ENCODE measurements at places on chromosomes 16 and 17.

- DNase-seq = no peak
Measured at GRCh38 chr17:77287432-77288068, 146.8 kb downstream of the SEC14L1 start.

DNA sequence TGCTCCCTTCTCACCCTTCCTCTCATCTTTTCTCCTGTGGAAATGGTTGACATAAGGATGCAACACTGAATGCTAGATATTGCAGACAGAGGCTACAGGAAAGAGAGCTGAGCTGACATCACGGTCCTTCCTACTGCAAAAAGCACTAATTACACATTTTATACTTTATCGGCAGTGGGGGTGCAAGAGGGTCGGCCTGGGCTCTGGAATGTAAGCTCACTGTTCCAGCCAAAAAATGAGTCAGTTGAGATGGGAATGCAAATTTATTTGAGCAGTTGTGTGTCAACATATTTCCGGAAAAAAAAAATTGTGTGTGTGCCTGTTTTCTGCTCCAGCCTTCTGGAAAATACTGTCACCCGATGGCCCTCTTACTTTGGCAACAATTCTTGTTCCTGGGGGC lies 14.1 kb upstream of the MRTFB start:
- DNase-seq = no peak

- DNase-seq = peak; percentile 60
Measured at GRCh38 chr16:74726716-74727115, 26.1 kb upstream of the MLKL start.

- DNase-seq = no peak
Measured at GRCh38 chr17:42879596-42879985, 21.0 kb upstream of the G6PC1 start.

DNA sequence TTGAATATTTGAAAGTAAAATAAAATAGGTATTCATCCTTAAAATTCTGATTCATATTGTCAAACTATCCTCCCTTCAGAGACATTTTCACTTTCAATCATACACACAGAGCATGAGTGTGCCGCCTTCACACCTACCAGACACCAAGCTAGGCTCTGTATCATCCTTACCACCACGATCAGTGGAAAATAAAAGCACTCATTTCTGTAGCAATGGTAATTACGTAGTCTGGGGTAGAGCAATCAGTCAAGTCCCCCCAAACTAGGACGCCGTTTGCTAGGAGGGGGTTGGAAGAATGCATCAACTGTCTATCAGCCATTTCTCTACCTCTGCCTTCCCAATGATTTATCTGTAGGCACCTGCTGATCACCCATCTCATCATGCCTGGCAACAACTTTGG lies 84.6 kb upstream of the GRIN2A start:
- no peak for DNase-seq

- DNase-seq = peak; percentile 57
Measured at GRCh38 chr17:8997994-8998628, 23.2 kb upstream of the NTN1 start.

- DNase-seq = no peak
Measured at GRCh38 chr16:58057121-58057520, 31.6 kb downstream of the MMP15 start.

GRCh38 chr17:43721537-43722268 lies 36.9 kb downstream of the SOST start:
- DNase-seq = no peak

GRCh38 chr17:80101946-80102663 lies 724 bp downstream of the GAA start:
- DNase-seq = peak; percentile 36

- peak; percentile 56 for DNase-seq
Measured at GRCh38 chr17:74012465-74012864, 191.0 kb upstream of the RPL38 start.

GRCh38 chr16:49466529-49466831 lies 92.9 kb downstream of the C16orf78 start:
- no peak for DNase-seq

DNA sequence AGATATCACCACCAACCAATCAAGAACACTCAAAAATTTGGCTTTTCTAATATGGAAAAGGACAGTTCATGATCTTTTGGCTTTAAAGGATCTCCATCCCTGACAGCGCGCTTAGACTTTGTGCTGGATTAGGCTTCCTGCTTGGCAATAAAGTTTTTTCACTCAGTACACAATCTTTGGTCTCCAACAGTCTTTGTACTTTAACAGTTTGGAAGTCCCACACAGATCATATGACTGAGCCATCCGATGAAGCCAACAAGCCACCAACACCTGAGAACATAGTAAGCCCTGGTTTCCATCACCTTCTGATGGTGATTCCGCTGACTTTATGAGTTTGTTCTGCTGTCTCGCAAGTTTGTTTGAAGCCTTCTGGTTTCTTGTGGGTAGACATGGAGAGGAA lies 34.3 kb downstream of the SMURF2 start:
- no peak for DNase-seq

DNA sequence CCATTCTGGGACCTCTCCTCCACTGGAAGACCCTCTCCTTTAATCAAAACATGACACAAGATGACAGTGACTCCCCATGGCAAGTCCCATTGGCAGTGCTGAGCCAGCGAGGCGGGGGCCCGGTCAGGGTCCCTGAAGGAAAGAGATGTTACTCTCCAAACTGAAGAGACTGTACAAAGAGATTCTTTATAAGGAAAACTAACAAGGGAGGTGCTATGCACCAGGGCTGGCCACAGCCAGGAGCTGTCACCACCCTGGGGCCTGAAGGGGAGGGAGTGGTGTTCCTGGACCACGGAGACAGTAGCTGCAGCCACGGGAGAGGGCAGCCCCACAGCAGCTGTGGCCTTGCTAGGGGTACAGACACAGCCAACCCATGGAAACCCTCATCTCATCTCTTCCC lies 123.1 kb downstream of the XYLT1 start:
- no peak for DNase-seq

DNA sequence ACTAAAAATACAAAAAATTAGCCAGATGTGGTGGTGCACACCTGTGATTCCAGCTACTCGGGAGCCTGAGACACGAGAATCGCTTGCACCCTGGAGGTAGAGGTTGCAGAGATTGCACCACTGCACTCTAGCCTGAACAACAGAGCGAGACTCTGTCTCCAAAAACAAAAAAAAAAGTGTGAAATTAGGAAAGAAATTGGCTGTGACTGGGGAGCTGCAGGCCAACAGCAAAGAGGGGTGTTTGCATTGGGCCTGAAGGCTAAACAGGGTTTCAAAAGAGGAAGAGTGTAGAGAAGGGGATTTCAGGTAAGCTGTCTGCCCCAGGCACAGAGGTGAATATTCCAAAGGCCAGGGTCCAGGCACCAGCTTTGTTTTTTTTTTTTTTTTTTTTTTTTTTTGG lies 9.4 kb downstream of the BMERB1 start:
- DNase-seq = no peak

DNA sequence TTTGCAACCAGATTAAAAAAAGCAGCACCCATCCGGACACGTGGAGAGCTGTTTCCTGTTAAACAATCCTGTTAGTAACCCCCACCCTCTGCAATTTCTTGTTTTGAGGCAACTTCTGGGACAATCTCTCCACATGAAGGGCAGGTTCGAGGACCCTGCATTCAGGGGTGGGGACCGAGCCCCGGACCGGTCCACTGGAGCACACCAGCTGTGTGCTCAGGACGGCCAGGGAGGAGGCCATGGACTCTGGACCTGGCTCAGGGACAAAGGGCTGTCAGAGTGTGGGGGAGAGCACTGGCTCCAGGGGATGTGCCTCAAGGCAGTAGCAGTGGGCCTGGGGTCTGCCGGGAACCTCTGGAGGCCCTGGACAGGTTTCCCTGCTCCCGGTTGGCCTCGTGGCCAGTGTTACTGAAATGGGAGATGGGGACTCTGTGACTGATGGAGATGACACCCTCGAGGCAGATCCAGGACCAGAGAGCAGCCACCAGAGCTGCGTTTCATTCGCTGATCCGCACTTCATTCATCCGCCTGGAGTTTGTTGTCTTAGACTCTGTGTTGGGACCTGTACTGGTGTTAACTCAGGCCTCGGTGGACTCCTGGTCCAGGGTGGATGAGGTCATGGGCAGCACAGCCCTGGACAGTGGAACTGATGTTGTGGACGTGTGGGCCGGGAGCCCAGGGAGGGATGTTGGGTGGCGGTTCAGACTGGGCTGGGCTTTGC lies 2.9 kb upstream of the CPNE7 start:
- DNase-seq = no peak

DNA sequence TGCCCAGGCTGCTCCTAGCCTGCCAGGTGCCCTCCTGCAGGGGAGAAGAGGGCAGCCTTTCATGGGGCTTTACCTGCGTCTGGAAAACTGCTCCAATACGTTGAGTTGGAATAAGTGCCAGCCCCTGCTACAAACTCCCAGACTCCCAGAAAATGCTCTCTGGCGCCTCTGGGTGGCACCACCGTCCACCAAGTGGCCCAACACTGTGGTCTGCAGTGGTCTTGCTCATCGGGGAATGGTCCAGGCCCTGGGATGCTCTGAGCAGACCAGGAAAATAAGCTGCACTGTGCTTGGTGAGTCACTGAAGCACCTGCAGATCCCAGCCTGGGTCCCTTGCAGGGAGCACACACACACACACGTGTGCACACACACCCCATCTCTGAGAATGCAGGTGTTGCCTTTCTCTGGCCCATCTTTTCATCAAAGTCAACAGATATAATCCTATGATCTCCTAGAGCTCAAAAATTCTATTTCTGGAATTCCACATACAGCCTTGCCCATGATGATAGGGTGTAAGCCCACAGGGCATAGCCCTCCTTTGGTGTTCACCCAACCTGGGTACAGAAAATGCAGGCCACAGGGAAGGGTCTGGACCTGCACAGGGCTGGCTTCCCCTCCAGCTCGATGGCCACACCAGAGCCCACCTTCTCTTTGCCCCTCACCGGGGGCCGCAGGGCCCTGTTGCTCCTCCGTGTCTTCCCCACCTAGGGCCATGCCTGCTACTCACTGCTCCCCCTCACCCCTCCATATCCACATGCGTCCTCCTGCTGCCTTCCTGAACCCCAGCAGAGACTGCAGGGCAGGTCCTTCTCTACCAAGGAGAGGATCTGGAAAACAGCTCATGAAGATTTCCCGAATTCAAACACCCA lies 20.5 kb downstream of the CDIP1 start:
- peak; percentile 21 for DNase-seq

DNA sequence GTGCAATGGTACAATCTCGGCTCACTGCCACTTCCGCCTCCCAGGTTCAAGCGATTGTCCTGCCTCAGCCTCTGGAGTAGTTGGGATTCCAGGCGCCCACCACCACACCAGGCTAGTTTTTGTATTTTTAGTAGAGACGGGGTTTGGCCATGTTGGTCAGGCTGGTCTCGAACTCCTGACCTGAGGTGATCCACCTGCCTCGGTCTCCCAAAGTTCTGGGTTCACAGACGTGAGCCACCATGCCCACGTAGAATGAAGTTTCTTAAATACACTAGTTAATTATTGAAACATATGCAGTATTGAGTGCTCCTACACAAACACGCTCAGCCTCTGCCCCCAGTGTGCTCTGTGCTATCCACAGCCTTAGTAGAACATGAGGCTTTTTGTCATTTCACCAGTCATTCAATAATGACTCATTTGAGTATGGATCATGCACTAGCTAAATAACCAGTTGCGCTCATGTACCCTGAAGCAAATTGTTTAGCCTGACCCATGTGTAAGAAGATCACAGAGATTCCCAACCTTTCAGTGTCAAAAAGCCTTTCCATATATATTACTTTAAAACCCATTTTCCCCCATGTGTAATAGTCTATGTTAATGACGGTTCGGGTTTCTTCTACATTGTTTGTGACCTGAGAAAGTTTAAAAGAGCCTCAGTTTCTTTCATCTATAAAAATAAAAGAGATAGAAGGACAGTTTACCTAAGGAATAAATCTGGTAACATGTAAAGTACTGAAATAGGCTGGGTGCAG lies 49.7 kb downstream of the TUBD1 start:
- DNase-seq = peak; percentile 66

GRCh38 chr17:57948555-57949420 lies 6.4 kb downstream of the CUEDC1 start:
- peak; percentile 74 for DNase-seq

- no peak for DNase-seq
Measured at GRCh38 chr17:71329310-71330098, 791.3 kb upstream of the SOX9 start.

DNA sequence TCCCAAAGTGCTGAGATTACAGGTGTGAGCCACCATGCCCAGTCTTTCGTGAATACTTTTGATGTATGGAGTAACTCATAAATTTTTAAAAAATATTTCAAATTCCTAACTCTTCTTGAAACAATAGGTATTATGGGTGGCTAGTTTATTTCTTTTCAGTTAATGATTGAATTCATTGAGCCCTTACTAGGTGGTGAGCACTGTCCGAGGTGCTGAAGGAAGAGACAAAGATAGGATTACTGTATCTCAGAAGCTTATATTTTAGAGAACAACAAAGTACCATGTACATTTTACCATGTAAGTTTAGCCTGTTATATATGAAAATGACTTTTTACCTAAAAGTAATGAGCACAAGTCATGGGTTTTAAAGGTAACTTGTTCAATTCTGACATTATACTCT lies 418.3 kb downstream of the NPIPA7 start:
- no peak for DNase-seq

DNA sequence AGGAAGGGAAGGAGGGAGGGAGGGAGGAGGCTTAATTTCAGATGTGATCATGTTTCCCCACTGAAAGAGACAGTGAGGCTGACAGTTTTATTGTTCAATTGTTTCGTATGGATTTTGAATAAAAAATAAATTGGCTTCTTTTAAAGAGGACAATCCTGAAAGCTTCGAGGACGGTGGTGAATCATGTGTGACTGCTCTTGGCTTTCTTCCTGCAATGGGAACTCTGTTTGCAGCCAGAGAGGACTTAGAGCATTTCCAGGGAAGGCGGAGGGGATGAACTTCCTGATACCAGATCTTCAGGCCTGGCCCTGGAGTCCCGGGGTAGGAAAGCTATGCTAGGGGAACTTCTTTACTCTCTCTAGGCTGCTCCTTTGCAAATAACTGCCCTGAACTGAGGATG lies 72.8 kb upstream of the C16orf82 start:
- no peak for DNase-seq

- peak; percentile 80 for DNase-seq
Measured at GRCh38 chr17:78250891-78251772, 19.7 kb downstream of the TMEM235 start.

GRCh38 chr16:27718201-27719105 lies 168.5 kb downstream of the KATNIP start:
- DNase-seq = no peak

DNA sequence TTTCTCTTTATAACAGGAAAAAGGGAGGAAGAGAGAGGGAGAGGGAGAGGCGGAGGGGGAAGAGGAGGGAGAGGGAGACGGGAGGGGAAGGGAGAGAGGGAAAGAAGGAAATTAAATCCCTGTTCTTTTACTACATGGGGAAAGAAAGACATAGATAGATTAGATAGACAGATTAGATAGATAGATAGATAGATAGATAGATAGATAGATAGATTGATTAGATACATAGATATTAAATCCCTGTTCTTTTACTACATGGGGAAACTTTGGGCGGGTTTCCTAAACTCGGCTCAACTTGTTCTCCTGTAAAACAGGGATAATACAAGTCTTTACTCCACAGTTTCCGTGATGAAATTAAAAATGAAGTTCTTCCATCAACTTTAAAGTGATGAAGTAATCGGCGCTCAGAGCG lies 661 bp downstream of the RFWD3 start:
- DNase-seq = no peak

- no peak for DNase-seq
Measured at GRCh38 chr17:68863091-68863652, 92.0 kb downstream of the ABCA8 start.

- DNase-seq = no peak
Measured at GRCh38 chr17:58358408-58359172, 6.6 kb upstream of the SUPT4H1 start.

- DNase-seq = no peak
Measured at GRCh38 chr17:39813631-39814030, 50.5 kb downstream of the IKZF3 start.
